Stimulated activated CD4-positive, alpha-beta T cell treated with anti-CD3 and anti-CD28 coated beads, Interleukin-4, amount 100 ng/mL, for 24 hours (primary cell): ENCODE measurements at places on chromosomes 3 and 15.

- DNase-seq = no peak
Observed at GRCh38 chr15:82918162-82918561, 34.4 kb downstream of the HOMER2 start.

GRCh38 chr15:49904296-49904695 is 214.7 kb downstream of the ATP8B4 start:
- DNase-seq = no peak

- DNase-seq = no peak
Observed at GRCh38 chr3:105771392-105771791, 97.4 kb downstream of the CBLB start.

- DNase-seq = no peak
Observed at GRCh38 chr3:159800434-159801155, 188.0 kb upstream of the IL12A start.

DNA sequence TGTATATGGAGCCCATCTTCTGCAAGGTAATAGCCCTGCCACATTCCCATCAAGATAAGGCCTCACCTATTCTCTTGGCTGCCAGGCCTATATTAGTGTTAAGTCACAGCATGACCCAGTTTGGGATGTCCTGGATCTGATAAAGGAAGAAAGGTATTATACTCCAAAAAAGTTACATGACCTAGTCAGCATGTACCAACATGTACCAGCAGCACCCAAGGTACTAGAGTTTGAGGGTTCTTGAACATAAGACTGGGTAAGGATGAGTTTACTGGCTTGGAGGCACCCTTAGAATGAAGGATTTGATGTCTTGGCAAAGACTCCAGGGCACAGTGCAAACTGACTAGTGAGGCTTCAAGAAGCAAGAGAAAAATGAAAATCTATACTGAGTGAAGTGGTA is 232.5 kb downstream of the SQOR start:
- DNase-seq = no peak

DNA sequence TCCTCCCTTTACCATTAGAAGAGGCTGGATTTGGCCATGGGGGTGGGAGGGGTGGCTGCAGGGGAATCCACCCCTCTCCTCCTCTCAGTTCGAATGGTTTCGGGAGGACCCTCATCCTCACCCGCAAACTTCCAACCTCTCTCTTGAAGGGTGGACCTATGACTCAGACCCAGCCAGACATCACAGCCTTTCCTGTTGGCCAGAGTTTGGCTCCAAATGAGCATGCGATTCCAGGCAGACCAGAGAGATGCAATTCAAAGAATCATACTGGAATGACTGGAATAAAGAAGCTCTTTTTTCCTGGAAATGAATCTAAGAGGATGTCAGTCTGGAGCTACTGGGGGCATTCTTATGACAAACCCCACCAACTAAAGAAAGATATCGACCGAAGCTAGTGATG is 516.7 kb upstream of the MDFIC2 start:
- DNase-seq = no peak

DNA sequence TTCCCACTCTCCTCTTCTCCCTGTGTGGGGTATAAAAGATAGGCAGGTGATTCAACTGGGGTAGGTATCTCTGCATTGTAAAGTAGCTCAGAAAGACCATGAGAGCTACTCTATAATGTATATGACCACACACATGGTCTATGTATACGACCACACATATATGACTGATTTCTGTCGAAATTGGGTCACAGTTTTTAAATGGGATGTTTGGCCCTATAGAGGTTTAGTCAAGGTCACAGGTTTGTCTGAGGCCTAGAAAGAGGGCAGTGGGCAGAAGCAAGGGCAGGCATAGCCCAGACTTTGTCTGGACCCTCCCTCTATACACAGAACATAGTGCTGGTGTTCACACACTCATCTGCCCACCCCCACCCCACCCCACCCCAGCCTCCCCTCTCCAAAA is 4.4 kb downstream of the LAMP3 start:
- DNase-seq = no peak

- DNase-seq = no peak
Observed at GRCh38 chr3:148077318-148077923, 620.3 kb upstream of the AGTR1 start.

DNA sequence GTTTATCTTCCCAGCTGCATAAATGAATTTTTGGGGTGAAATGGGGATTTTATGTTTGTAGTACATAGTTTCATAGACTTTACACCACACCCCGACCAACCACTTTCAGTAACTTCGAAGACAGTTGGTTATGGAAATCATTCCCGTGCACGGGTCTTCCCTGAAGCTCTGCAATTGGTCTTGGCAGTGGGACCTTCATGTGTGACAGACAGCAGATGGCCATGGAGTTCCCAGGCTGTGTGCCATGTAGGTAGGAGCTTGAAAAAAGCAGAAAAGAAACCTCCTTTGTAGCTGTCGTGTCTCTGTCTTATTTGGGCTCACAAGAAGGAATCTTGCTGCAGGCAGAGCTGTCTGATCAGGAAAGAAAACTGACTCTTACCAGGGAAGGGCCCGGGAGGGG is 25.9 kb downstream of the EXOG start:
- no peak for DNase-seq

DNA sequence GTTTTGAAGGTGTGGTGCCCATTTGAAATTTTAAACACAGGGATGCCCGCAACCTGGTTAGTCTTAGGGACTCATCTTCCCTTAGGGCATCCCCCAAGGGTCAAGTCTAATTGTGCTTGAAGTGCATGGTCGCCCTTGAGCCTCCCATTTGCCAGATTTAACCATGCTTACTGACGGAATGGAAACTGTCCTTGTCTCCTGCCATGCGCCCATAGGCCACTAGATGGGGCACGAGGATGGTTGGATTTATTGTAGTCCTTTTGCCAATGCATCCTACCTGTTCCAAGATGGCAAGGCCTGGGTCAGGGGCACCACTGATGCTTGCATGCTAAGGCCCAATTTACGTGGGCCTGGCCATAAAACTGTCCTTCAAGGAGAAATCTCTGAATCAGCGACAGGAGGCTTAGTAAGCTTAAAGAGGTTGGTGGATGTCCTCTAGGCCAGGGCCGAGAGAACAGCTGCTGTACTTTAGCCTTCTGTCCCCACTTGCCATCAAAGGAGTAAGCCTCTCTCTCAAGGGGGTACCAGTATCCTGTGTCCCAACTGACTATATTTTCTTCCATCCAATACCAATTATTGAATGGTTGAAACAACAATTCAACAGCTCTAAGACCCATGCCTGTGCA is 355.4 kb downstream of the OTOL1 start:
- no peak for DNase-seq

- DNase-seq = no peak
Observed at GRCh38 chr15:66047321-66048024, 178.2 kb downstream of the RAB11A start.

DNA sequence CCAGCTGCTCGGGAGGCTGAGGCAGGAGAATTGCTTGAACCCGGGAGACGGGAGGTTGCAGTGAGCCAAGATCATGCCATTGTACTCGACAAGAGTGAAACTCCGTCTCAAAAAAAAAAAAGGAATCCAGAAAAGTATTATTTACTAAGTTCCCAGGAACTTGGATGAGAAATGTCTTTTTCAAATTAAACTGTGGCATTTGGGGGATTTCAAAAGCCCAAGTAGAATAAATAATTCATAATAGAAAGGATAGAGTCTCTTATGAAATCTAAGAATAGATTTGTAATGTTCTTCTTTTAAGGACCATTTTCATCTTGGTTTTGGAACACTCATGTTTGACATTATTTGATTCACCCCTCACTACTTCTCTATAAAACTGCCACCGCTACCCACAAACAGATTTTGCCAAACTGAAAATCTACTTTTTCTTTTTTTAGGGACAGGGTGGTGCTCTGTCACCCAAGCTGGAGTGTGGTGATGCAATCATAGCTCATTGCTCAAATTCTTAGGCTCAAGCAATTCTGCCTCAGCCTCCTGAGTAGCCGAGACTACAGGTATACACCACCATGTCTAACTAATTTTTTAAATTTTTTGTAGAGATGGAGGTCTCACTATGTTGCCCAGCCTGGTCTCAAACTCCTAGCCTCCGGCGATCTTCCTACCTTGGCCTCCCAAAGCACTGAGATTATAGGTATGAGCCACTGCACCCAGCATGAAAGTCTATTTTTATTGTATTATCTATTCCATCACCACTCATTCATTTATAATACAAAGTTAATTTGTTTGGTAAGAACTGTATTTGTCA is 99.3 kb downstream of the SENP2 start:
- no peak for DNase-seq

GRCh38 chr15:31102374-31103342 is 1.1 kb upstream of the TRPM1 start:
- DNase-seq = no peak

GRCh38 chr3:52527039-52527731 is 6.5 kb downstream of the NT5DC2 start:
- DNase-seq = no peak

GRCh38 chr3:43816372-43816771 is 125.6 kb downstream of the ABHD5 start:
- no peak for DNase-seq

GRCh38 chr3:47512416-47513124 is 942 bp downstream of the ELP6 start:
- peak; percentile 32 for DNase-seq
